Activated naive CD8-positive, alpha-beta T cell treated with anti-CD3 and anti-CD28 coated beads, Interleukin-2, amount 50 U/mL, for 16 hours (primary cell): ENCODE measurements at places on chromosomes 6 and 20.

DNA sequence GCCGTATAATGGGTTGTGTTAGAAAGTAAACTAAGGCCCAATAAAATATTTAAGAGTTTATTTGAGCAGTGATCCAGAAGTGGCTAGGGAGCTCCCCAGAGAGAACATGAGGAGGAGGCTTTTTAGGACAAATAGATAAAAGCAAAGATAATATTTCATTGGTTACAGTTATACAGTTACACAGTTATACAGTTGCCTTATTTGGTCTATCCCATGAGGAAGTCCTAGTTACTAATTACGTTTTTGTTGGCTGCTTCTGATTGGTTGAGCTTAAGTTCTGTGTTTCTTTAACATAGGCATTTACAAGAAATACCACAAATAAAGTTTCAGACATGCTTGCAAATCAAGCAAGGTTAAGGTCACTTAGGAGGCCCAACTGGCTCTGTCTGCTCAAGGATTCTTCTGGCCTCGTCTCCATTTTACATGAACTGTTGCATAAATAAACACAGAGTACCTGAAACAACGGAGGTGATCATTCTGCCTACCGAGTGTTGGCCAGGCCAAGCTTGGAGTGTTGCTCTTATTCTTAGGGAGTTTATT lies 7.0 kb downstream of the UBD start:
- DNase-seq, result no peak

DNA sequence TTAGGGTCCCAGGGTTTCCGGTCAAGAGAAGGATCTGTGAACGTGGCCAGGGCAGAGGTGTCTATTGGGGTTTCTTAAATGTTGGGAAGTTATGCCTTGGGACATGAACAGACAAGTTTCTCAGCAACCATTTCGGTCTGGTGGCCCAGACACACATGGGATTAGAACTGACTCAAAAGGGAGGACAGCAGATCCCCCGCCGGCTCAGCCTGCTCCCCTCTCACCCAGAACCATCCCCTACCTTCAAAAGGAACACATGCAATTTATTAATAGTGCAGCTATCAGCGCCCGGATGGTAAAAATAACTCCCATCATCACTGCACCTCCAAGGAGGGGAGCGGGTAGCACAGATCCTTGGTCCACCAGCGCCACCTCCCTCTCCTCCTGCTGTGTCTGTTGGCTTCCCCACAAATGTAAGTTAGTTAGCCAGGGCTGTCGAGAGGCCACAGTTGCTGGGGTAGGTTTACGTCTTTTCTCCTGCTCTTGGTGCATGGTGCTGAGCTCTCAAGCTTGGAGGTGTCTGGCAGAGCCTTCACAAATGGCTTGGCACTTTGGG lies 77.1 kb downstream of the TRAM2 start:
- DNase-seq, result no peak

DNA sequence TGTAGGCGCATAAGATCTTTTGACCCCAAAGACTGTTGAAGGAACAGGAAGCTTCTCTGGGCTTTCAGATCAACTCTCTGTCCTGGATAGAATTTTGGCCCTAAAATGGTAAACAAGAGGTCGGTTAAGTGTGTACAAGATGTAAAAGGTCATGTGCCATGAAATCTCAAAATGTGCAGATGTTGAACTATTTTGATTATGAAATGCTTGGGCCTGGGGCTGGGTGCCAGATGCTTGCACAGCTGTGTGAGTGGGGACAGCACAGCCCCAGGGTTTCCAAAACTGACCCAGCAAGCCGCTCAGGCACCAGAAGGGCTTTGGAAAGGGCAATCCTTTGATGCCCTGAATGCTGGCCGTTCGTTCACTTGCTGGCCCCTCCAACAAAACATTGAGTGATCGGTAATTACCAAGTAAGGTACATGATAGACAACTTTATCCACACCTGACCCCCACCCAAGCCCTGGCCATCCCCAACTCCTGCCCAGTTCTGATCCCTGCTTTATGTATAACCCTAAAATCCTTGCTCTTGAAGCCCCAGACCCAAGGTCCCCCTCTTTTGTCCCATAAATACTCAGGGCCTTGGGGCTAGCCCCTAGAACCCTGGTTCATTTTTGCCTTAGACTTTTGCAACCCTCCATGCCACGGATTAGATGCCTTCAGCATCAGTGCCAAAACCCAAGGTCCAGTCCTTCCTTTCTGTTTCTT lies 1.9 kb downstream of the TMEM239 start:
- no peak for DNase-seq

GRCh38 chr20:42901689-42902440 lies 287.8 kb downstream of the PTPRT start:
- DNase-seq, result no peak

DNA sequence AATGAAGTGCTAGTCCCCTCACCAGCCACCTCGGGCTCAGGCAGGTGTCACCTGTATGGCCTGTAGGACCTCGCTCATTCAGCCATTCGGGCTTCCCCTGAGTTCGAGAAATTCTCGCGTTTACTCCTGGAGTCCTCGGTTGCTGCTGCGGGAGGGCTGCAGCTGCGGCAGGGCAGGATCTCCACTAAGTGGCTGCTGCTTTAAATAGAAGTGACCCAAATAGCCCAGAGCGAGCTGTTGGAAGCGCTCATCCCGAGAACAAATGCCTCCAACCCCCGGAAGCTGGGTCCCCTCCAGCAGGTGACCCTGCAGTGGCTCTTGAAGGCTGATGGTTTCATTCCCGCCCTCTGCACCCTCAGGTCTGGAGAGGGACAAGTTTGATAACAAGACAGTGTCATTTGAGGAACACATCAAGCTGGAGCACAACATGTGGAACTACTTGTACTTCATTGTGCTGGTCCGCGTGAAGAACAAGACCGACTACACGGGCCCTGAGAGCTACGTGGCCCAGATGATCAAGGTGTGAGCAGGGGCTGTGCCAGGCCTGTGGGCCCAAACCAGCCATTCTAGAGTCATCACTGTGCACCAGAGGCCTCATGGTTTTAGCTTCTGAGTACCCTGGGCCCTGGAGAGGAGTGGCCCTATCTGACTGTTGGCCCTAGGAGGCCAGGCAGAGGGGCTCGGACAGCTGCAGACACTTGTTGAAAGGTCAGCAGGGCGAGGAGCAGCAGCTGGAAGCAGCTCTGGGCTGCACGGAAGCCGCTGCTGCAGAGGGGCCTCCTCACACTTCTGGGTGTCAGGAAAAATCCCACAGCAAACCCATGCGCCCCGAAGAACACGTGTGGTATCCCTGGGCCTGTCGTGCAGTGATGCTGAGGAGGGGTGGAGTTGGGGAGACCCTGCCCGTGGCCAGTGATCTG lies 18.1 kb downstream of the UQCC2 start:
- no peak for DNase-seq
